Naive thymus-derived CD4-positive, alpha-beta T cell (primary cell): ENCODE measurements at places on chromosomes 2 and 18. TPM values are rescaled to one million over a fixed set of nuclear protein-coding genes. Genes with fewer than 3 reads are reported as not detected.

- DNase-seq = no peak
Observed at GRCh38 chr2:105321875-105322646, 7.5 kb downstream of the TGFBRAP1 start.

DNA sequence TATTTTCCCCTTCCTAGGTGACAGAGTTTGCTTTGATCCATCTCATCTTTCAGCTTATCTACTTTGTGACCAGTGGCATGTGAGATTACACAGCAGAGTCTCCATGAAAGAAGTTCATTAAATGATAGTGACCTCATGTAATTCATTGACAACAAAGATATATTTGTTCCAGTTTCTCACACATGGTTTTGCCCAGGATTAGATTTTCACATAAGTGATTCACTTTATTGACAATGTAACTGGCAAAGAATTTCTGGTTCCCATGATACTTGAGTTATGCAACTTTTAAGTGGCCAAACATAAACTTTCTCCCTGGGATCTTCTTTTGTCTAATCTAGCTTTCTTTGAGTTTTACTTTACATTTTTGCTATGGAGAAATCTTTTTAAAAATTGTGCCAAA, 50.0 kb downstream of the MC4R start:
- DNase-seq = no peak

GRCh38 chr18:10926621-10927161, 222.7 kb downstream of the PIEZO2 start:
- no peak for DNase-seq

GRCh38 chr18:48835119-48835518, 115.6 kb downstream of the SMAD7 start:
- DNase-seq = no peak

DNA sequence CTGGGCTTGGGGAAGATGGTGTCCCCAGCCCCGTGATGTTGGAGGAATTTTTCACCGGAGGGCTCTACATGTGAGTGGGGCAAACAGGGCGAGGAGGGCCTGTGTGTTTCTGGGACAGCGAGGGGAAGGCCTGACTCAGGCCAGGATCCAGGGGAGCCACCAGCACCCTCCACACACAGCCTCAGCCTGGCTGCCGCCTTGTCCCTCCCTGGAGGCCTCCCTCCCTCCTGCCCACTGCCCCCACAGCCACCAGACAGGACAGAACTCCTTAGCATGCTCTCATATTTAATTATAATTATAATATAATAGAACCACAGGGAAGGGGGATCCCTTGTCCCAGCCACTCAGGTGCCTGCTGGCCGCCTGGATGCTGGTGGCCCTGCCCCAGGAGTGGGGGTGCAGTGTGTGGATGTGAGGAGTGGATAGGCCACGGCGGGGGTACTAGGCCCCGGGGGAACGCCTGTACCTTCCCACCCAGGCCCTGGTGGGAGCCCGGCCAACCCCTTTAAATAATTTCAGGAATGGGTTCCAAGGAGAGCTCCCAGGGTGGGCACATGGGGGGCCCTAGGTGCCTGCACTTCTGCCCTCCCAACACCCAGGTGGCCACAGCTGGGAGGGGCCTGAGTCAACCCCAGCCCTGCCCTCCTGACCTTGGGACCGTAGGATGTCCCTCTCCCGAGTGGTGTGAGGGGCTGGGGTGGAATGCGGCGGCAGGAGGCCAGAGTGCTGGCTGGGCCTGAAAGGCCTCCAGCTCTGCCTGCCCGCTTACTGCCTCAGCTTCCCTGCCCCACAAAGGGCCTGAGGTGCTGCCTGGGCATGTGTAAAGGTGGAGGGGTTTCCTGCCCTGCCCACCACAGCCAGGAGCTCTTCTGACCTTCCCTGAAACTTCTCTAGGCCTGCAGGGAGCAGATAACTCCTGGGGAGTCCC, 8.8 kb downstream of the PDCD1 start:
- DNase-seq = no peak

DNA sequence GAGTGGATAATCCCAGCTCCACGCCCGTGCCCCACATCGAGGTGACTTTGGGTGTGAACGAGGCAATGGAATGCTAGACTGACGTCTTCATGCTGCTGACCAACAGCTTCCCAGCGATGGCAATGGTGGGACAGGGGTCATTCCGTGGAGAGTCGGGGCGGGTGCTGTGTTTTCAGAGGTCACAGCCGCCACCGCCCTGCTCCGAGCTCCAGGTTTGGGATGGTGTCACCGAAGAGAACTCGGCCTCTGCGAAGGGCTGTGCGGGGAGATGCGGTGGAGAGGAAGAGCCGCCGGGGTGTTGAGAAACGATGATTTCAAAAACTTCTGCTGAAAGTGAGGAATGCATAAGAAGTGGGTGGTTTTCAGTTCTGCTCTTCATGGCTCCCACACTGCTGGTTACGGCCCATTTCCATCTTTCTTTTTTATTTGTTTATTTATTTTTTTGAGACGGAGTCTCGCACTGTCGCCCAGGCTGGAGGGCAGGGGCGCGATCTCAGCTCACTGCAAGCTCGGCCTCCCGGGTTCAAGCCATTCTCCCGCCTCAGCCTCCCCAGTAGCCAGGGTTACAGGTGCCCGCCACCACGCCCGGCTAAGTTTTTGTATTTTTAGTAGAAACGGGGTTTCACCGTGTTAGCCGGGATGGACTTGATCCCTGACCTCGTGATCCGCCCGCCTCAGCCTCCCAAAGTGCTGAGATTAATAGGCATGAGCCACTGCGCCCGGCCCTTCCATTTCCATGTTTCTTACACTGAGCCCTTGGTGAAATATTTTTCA, 142.6 kb downstream of the RTP5 start:
- no peak for DNase-seq

ZAP70 gene
- total RNA-seq = 358 TPM

GRCh38 chr2:118954297-118955060, 12.5 kb downstream of the MARCO start:
- DNase-seq = no peak

- DNase-seq = no peak
Observed at GRCh38 chr18:68418226-68418868, 296.6 kb downstream of the TMX3 start.

- no peak for DNase-seq
Observed at GRCh38 chr2:81303321-81303720, 998.8 kb upstream of the LRRTM1 start.

- DNase-seq = no peak
Observed at GRCh38 chr18:11808001-11808855, 43.0 kb upstream of the CHMP1B start.
